ENCODE measurements at places on chromosomes 6 and 20. TPM values are rescaled to one million over a fixed set of nuclear protein-coding genes. Genes with fewer than 3 reads are reported as not detected.

Gene IMPG1
- not detected for total RNA-seq

Gene HNF4A
- total RNA-seq = not detected

Gene SLC44A4
- total RNA-seq = not detected

Gene PROKR2
- not detected for total RNA-seq

Gene SF3B5
- total RNA-seq = 70.8 TPM

Gene HMGCLL1
- total RNA-seq = 0.26 TPM

Gene CCN6
- 1.1 TPM for total RNA-seq

Gene STMND1
- not detected for total RNA-seq

Gene TNFRSF21
- total RNA-seq = 37.5 TPM

Gene DEFB116
- total RNA-seq = not detected

Gene SAMD10
- total RNA-seq = 1.9 TPM

Gene PSMB8
- 57.1 TPM for total RNA-seq

Gene FAM83C
- total RNA-seq = not detected

Gene CPNE5
- total RNA-seq = 0.26 TPM

Gene B3GALT4
- 1.1 TPM for total RNA-seq

Gene BMP5
- 0.05 TPM for total RNA-seq

Gene ZNF165
- 0.87 TPM for total RNA-seq

Gene BANF2
- total RNA-seq = not detected

Gene OPN5
- not detected for total RNA-seq

Gene FAXC
- total RNA-seq = 2.8 TPM

Data from A375 (cell line).